ENCODE measurements at places on chromosomes 12 and 14.

DNA sequence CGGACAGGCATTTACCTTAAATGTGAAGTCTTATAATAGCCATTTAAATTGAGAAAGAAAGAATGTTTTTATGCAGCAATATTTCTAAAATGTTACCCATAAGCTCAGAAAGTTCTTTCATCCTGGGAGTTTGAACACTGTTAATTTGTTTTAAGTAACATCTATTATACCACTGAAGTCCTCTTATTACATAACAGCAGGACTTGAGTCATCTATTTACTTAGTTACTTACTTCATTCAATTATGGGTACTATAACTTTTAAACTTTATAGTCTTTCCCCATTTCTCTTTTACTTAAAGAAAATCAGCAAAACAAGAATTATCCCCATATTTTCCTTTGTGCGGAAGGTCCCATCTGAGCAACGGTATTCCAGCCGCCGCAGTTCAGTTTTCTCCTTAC lies 473.1 kb downstream of the ETNK1 start:
- DNase-seq = no peak

- no peak for DNase-seq
Observed at GRCh38 chr12:163406-163986, 50.5 kb downstream of the SLC6A12 start.

- DNase-seq = no peak
Observed at GRCh38 chr12:3962631-3963483, 89.7 kb upstream of the PARP11 start.

DNA sequence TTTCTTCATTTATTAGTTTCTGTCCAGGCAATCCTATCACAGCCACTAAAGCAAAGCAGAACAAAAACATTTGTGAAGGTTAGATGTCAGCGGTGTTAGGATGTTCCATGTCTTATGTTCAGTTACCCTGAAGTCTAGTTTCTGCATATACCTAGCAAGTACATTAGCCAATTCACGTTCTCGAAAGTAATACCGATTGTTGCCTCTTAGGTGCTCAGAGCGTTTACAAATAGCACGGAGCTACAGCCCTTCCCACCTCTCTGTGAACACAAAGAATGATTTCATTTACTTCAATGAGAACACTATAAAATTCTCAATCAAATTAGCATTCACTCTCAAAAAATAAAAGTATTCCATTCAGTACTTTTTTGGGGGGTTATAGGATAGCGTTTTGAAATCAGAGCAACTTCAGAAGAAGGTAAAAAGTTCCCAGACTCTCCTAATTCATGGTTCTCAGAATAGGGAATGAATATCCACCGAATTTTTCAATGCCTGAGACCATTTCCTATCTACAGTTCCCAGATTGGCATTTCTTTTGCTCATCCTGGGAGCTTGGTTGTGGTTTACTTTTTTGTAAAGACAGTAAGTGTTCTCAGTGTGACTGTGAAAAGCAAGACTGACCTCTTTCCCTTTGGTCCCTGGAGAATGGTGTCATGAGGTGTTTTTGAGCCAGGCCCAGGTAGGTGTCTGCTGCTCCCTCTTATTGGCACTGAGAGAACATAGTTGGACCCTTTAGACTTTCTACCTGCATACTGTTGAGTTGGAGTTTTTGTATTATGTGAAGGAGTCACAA lies 488.0 kb upstream of the RGS6 start:
- no peak for DNase-seq

GRCh38 chr14:71923513-71923912 lies 8.7 kb upstream of the RGS6 start:
- no peak for DNase-seq

- DNase-seq = no peak
Observed at GRCh38 chr14:98368916-98369315, 903.1 kb downstream of the BCL11B start.

GRCh38 chr14:77438596-77438995 lies 15.3 kb upstream of the NOXRED1 start:
- DNase-seq = no peak

DNA sequence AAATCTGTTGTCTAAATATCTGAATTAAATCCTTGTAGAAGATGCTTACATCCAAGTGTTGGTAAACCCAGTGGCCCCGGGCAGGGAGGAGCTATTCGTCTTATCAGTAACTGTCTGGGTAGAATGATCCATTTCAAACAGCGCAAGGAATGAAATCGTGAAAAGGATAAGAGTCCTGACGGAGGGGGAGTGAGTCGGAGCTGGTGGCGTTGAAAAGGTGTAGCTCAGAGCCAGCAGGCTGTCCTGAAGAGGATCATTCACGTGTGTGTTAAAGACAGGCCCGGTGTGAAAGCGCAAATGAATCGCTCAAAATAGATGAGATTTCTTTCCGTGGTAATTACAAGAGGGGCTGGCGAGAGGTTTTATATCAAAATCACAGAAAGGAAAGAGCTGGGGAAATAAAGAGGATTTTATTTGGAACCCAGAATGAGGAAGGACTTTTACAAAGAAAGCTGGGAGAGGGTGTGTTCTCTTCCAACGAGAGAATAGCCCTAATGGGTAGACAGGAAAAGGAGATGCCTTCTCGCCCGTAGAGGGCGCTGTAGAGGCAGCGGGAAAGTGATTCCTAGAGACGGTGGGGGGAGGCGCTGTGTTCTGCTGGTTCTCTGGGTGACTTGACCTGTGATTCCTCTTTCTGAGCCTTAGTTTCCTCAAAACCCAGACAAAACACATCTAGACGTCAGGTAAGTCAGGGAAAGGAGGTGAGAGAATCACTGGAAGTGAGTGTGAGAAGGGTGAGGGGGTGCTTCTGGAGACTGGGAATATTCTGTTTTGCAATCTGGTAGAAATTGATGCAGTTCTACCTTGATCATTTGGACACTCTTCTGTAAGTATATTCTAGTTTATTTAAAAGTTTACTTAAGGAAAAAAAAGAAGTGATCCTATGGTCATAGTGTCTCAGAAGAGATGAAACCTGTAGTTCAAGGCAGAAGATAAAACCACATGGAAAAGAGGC lies 39.3 kb downstream of the SRRM4 start:
- peak; percentile 6 for DNase-seq

DNA sequence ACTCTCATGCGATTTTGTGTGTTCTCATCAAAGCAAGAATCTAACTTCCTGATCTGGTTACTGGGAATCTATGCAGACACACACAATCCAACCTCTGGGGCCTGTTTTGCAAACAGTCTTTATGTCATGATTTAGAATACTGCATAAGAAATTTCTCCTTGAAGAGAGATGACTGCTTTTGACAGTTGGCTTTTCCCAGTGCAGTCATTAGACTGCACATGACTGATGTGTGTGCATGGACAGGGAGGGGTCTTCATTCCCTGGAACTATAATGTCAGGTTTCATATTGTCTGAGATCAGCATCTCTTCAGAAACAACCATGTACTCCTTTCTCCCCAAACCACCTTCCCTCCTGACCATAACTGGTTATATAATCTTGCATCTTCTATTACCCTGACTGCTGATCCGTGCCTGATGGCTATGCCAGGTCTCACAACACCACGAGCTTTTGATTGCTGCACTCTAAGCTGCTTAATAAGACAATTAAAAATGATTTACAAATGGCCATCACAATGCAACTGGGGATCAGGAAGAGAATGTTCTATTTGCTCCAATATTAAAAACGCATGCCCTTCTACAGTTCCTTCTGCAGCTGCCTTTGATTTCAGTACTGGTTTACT lies 995.4 kb downstream of the NRXN3 start:
- DNase-seq = no peak

DNA sequence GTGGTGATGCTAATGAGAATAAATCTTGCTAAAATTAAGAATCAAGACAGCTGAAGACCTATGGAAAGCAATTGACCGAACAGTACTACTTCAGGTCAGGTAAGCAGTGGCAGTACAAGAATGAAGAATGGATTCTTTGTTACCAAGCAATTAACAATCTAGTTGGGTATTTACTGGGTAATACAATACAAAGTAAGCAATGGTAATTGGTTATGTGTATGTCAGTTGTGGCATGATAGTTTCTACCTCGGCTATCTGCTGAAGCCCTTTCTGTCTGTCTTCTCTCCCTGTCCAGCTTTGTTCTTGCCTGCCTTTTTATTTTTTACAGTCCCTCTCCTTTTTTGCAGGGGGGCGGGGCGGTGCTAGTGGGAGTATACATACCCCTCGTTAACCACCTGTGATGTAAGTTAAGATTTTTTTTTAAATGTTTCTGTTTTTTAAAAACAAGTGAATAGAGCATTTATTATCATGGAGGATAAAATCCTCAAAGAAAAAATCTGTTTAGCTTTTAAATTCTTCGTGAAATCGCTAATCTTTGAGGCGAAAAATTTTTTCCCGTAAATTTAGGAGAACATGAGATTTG lies 75.9 kb downstream of the RCOR1 start:
- DNase-seq = peak; percentile 55

- DNase-seq = no peak
Observed at GRCh38 chr12:6337958-6338433, 3.9 kb downstream of the TNFRSF1A start.

DNA sequence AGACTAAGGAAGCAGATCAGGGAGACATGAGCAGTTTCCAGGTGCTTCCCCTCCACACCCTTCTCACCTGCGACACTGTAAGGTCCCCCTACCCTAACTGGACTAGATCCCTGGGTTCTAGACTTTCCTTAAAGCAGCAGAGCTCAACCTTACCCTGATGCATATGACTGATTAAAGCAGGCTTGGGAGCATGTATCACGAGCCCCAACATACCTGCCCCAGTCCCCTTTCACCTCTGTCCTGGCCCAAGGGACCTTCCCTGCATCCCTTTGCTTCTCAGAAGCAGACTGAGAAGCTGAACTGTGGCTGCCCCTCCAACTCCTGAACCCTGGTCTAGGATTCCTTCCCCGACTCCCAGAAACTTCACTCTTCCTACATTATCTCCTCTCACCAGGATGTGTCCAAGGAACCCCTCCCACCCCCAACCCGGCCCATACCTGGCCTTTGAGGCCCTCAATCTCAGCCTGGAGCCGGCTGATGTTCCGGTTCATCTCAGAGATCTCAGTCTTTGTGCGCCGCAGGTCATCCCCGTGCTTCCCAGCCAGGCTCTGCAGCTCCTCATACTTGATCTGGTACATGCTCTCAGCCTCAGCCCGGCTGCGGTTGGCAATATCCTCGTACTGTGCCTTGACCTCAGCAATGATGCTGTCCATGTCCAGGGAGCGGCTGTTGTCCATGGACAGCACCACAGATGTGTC lies 5.4 kb downstream of the KRT8 start:
- no peak for DNase-seq

DNA sequence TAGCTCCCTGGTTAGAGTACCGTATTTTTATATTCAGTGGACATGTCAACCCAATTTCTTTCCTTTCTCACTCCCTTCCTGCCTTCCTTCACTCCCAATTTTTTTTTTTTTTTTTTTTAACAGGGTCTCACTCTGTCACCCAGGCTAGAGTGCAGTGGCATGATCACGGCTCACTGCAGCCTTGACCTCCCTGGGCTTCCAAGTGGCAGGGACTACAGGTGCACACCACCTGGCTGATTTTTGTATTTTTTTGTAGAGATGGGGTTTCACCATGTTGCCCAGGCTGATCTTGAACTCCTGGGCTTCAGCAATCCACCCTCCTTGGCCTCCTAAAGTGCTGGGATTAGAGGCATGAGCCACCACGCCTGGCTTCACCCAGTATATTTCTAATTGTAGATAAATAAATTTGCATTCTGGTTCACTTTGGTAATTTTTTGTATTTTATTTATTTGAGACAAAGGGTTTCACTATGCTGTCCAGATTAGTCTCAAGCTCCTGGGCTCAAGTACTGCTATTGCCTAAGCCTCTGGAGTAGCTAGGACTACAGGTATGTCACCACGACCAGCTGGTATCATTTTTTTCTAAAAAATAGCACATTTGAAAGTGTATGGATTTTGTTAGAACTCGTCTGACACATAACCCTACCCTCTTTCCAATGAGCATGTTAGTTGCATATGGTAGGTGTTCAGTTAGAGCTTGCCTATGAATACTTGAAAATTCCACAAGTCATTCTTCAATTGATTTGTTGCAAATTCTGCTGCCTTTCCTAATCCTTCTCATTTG lies 15.7 kb downstream of the SLC38A2 start:
- DNase-seq = no peak
